ENCODE measurements at places on chromosomes 6 and 20.

DNA sequence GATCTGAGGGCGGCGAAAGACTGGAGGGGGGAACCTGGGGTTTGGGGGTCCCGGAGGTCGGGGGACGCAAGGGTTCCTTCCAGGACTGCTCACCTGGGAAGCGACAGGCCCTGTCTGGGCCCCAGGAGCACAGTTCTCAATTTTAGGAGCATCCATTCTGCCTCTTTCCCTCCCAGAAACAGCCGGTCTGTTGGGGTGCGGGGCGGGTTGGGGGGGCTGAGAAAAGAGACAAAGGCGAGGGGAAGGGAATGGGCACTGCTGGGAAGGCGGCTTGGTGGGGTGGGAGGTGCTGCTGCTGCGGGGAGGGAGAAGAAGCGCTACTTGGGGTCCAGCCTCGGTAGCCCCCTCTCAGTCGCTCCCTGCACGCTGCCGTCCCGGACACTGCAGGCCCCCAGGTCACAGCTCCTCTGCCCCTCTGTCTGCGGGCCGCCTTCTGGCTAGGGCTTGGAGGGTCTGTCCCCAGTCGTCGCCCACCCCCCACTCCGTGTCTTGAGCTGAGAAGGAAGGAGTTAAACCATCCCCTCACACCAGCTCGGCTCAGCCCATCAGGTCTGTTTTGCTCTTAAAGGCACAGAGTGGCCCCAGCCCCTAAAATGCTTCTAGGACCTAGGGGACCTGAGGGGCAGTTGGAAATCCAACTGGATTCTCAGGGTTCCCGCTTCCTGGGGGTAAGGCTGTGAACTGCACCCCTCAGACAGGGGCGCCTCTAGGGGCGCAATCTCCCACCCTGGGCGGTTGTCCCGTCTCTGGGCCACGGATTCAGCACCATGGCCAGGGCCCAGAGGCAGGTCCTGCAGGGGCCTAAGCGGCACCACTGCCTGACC lies 690 bp downstream of the GDAP1L1 start:
- no peak for DNase-seq

- DNase-seq: no peak
Observed at GRCh38 chr6:15264902-15265761, 19.3 kb downstream of the JARID2 start.

- no peak for DNase-seq
Observed at GRCh38 chr6:33710296-33711121, 991 bp downstream of the UQCC2 start.

DNA sequence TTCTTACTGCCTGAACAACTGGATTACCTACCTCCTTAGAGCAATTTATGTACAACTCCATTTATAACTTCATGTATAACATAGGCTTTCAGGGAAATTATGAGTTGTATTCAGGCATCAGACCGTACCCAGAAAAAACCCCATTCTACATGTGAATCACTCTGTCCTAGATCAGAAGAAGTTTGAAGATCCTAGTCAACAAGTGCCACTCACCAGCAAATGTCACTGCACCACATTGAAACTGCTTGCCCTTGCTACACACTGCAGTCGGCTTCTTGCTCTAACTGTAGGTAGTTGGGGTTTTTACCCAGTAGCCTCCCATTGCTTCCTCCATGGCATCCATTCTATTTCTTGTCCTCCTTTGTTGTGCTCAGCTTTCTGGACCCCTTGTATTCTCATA lies 132.4 kb downstream of the DNAH8 start:
- no peak for DNase-seq

All from NCI-H2029 treated with DMSO at 0.1 percent for 48 hours (cell line).